ENCODE measurements at places on chromosomes 16 and 17. TPM values are rescaled to one million over a fixed set of nuclear protein-coding genes. Genes with fewer than 3 reads are reported as not detected.

ACE gene
- 8.1 TPM for total RNA-seq

SMIM22 gene
- not detected for total RNA-seq

KCTD11 gene
- total RNA-seq: 5.6 TPM

EPN3 gene
- 1.3 TPM for total RNA-seq

MYH3 gene
- 3.3 TPM for total RNA-seq

RMI2 gene
- 5.8 TPM for total RNA-seq

SOCS1 gene
- 1.6 TPM for total RNA-seq

PPP1R27 gene
- total RNA-seq: not detected

KIFC3 gene
- total RNA-seq: 24.3 TPM

ATP6V0A1 gene
- total RNA-seq: 321 TPM

NOG gene
- 7.5 TPM for total RNA-seq

CD300H gene
- total RNA-seq: 0.89 TPM
